ENCODE measurements at places on chromosomes 4 and X.

DNA sequence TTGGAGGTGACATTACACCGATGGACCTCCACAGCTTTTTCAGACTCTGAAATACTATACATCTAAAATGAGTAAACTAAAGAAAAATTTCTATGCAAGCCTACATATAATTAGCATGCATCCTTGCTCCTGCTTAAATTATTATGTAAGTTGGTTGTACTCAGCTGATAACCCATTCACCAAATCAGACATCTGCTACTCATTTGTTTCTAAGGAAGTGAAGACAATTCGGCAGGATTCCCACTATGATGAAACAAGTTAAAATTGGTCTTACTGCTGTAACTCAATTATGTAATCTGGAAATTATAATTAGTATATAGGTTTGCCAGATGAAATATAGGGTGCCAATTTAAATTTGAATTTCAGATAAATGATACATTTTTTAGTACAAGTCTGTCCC lies 59.5 kb upstream of the FGF13 start:
- no peak for DNase-seq

- no peak for DNase-seq
These were observed 66.9 kb upstream of the BMPR1B start for GRCh38 chr4:94690851-94691254.

- DNase-seq, result no peak
These were observed 13.8 kb downstream of the SH3BP2 start for GRCh38 chr4:2806390-2807355.

DNA sequence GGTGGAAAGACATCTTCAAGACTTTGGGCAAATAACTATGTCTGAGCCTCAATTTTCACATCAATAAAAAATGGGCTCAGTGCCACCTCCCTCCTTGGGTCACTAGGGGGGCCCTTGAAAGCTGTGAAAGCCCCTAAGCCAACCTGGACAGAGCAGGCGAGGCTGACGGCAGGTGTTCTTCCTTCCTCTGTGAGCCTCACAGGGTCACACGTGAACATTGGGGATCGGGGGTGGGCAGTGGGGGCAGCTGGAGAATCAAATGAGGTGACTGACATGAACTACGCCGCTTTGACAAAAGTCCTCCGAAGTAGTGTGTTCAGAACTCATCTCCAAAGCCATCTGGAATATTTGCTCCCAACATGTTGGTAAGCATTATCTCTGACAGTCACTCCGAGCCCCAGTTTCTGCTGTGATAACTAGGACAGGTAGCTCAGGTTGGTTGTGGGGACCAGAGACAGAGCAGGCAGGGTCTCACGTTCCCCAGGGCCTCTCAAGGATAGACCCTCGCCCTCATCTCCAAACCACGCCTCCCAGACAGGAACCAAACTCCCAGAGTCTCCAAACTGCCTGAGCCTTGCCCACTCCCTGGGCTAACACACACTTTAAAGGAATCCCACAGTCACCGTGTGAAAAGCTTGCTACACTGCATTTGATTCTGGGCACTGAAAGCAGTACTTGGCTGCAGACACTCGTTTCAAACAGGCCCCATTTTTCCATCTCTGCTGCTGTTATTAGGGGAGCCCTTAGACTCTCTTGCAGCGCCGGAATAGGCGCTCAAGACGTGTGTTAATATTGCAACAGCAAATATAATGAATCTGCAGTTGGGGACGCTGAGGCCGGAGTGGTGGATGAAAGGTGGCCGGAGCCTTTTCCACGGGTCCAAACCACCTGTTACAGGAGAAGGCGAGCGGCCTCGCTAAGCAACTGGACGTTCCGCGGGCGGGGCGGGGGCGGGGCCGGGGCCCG lies 717 bp upstream of the WFS1 start:
- DNase-seq, result no peak

- no peak for DNase-seq
These were observed 56.6 kb downstream of the INTS12 start for GRCh38 chr4:105651884-105652283.

DNA sequence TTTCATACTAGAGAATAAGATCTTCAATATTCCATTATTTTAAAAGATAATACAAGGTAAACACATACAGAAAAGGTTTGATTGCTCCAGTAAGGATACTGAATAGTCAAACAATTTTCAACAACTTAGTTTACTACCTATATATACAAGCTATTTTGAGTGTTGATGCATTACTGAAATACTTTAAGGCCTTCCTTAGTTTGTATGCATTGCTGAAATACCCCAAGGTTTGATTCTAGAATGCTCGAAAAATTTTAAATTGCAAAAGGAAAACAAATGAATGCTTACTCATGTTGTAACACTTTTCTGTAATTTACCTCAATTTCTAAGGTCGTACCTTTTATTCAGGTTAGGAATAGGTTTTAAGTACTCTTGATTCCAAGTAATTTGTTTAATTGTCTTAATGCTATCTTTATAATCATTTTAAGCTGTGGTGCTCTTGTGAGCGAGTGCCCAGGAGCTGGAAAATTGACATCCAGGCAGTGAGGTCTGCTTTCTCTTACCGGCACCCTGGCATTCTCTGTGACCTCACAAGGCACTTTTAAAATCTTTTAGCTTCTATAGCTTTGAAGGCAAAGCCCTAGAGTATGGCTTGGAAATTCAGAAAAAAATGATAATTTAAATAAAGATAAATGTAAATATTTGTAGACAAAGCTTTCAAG lies 114.0 kb downstream of the BMPR1B start:
- DNase-seq, result no peak

DNA sequence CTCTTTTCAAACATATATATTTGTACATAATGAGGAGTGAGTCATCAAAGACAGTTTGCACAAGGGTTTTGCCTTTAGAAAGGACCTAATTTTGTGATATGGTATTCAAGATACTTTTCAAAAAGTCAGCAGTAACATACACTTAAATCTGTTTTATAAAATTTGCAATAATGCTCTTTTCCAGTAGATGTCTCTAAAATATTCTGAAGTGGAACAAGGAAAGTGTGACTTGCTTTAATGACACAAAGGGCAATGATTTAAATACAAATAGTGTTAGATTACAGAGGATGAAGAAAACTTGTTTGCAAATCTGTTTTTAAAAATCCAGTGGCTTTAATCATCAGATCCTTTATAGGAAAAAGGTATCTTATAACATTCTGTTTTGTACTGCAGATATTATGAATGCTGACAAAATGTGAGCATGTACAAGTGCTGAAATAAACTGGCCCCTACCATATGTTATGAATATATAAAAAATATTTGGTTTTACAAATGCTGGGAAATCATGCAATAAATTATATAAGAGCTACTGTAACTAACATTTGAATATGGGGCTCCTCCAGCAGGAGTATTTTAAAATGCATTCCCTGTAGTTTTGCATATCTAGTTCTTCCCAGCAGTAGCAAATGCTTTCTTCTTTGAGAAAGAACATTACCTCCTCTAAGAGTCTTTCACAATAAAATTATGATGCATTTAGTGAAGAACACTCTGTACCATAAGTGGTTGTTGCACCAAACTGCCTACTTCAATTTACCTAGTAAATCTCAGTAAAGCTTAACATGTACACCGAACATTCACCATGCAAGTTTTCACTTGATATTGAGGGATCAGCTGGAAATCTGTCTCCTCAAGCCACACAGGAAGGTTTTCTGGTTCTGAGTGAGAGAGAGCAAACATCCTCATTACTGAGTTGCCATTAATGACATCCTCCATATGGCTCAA lies 20.2 kb downstream of the MMRN1 start:
- no peak for DNase-seq

DNA sequence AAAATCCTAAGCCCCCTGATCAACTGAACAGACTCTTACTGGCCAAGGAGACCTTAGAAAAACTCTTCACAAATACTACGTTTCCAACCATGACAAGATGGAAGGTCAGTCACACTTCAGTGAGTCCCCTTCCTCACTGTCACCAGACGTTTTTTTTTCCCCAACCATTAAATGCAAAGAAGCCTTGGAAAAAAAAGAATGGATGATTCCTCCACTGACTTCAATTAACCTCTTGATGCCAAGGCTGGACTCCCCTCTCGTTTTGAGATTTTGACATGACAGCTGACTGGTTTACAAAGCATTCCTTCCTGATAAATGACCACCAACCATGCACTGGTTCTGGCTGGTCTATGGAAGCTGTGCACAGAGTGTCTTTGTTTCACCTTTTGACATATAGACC lies 73.2 kb downstream of the SLC34A2 start:
- DNase-seq, result no peak

All from H1 (cell line).